ENCODE measurements at places on chromosomes 12 and 14. TPM values are rescaled to one million over a fixed set of nuclear protein-coding genes. Genes with fewer than 3 reads are reported as not detected.

FAM181A gene
- not detected for polyA plus RNA-seq

BCL2L14 gene
- not detected for polyA plus RNA-seq

E2F7 gene
- polyA plus RNA-seq, result 0.04 TPM

GPRC5D gene
- polyA plus RNA-seq, result not detected

KRT75 gene
- polyA plus RNA-seq, result not detected

SPX gene
- polyA plus RNA-seq, result 11.2 TPM

TAS2R8 gene
- not detected for polyA plus RNA-seq

PRH2 gene
- not detected for polyA plus RNA-seq

AMN gene
- 0.15 TPM for polyA plus RNA-seq

ENDOU gene
- polyA plus RNA-seq, result 0.29 TPM

CD69 gene
- 0.55 TPM for polyA plus RNA-seq

C12orf54 gene
- not detected for polyA plus RNA-seq

KIF26A gene
- polyA plus RNA-seq, result 4.1 TPM

FOXA1 gene
- not detected for polyA plus RNA-seq

TBC1D30 gene
- polyA plus RNA-seq, result 0.51 TPM

BCL11B gene
- polyA plus RNA-seq, result 0.03 TPM

DNAJC22 gene
- 0.01 TPM for polyA plus RNA-seq

FGF6 gene
- not detected for polyA plus RNA-seq

ACVR1B gene
- 5.8 TPM for polyA plus RNA-seq

MYF6 gene
- not detected for polyA plus RNA-seq

GPR132 gene
- polyA plus RNA-seq, result 0.35 TPM

PLBD1 gene
- 6.4 TPM for polyA plus RNA-seq

AP5M1 gene
- 4.7 TPM for polyA plus RNA-seq

SERPINA3 gene
- 408 TPM for polyA plus RNA-seq

CRIP1 gene
- polyA plus RNA-seq, result 170 TPM

HIGD1C gene
- not detected for polyA plus RNA-seq

SALL2 gene
- polyA plus RNA-seq, result 1.3 TPM

CLMN gene
- 6.1 TPM for polyA plus RNA-seq

OAS2 gene
- 3.3 TPM for polyA plus RNA-seq

SELPLG gene
- 3.9 TPM for polyA plus RNA-seq

SCN8A gene
- polyA plus RNA-seq, result 0.01 TPM

PKP2 gene
- polyA plus RNA-seq, result 137 TPM

DDN gene
- 0.19 TPM for polyA plus RNA-seq

IFI27 gene
- 721 TPM for polyA plus RNA-seq

MYRFL gene
- not detected for polyA plus RNA-seq

RIN3 gene
- 9.0 TPM for polyA plus RNA-seq

TOGARAM1 gene
- 3.7 TPM for polyA plus RNA-seq

HPD gene
- polyA plus RNA-seq, result 1.0 TPM

GNG2 gene
- polyA plus RNA-seq, result 5.6 TPM

All from heart right ventricle (tissue), 16 donors.